Suppressor macrophage (primary cell): ENCODE measurements at places on chromosomes 1 and 21.
A peak's percentile ranks its signal among the peaks of the same experiment; 100 is the strongest.

DNA sequence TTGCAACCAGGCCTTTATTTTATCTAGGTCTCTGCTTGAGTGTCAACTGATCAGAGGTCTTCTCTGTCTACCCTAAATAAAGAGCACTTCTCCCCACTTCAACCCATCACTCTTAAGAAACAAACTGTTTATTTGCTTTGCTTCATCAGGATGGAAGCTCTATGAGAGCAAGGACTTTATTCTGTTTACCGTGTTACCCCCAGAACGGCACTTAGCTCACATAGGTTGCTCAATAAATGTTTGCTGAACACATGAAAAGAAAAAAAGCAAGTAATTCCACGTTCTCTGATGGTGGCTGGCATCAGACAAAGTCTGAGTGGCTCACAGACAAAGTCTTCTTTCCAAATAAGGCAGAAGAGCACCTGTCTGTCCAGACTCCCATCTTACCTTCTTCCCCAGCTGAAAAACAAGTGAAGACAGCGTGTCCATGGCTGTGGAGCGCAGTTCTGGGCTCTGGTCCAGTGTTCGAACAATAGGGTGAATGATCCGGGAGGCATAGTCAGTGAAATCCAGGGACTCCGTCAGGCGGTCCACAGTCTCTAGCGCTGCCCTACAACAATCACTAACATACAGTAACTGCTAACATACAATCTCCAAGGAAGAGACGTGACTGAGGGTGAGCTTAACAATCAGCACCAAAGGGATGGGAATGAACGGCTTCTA lies 22.9 kb downstream of the ANGPTL7 start:
- no peak for DNase-seq

GRCh38 chr1:242147096-242147976 lies 148.4 kb upstream of the MAP1LC3C start:
- DNase-seq = peak; percentile 31

- DNase-seq = no peak
Observed at GRCh38 chr1:7591565-7591964, 179.5 kb upstream of the VAMP3 start.

- DNase-seq = peak; percentile 49
Observed at GRCh38 chr1:248924696-248925532, 18.9 kb downstream of the PGBD2 start.

DNA sequence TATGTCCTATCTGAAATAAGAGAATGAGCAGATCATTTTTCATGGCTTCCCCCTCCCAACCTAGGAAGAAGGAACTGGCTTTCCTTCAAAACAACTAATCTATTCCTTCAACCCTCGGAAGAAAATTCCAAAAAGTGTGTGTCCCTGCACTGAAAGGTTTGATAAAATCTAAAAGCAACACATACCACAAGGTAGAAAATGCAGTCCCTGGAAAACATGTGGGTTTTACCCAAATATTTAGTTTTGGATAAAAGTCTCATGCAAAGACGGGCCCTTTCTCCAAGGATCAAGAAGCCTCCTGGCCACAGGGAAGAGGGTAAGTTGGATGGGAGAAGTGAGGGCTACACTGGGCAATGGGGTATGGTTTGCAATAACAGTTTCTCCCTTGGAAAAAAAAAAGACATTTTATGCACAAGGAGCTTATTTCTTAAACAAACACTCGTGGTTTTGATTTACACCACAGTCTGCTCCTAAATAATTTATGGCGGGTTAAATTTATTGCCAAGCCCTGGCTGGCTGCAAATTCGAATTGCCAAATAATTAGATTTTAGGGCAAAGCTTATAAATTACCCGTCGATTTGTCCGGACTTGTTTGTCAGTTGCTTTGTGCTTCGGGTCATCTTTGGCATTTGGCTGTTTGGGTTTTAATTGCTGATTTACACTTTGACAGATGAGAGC lies 28.9 kb downstream of the ERI3 start:
- DNase-seq = no peak

GRCh38 chr1:210978316-210978973 lies 155.5 kb downstream of the KCNH1 start:
- DNase-seq = no peak

DNA sequence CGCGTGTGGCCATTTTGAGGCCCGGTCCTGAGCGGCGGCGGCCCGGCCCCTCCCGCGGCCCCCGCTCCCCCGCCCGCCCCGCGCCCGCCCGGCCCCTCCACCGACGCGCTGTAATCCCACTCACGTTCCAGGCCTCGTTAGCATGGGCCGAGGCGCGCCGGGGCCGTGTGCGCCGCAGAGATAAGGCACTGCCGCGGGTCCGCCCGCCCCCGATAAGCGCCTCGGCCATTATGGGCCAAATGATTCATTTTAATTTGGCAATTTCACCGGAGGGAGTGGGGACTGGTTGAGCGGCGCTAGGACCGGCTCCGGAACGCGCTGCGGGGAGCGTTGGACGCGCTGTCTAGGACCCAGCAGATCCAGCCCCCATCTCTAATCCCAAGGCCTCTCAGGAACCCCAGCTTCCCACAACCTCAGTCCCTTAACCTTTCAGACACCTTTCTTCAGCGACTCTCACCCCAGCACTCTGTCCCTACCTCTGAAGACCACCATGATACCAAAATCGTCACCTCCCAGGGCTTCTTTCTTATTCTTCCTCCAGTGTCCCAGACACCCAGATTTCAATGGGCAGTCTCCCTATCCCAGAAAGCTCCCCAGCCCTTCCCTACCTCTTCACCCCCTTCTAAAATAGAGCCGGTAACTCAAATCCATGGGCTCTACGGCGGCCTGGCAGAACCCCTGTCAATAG lies at the start of gene TAL1:
TAL1 (minus strand) TSS at position 39 of the 688 bp plus-strand sequence. CDS start 6,337 bp downstream, outside the sequence.
- peak; percentile 26 for DNase-seq

GRCh38 chr1:93907718-93908117 lies 1.5 kb downstream of the GCLM start:
- DNase-seq = no peak

- DNase-seq = no peak
Observed at GRCh38 chr1:112454316-112454715, 54.4 kb upstream of the WNT2B start.

GRCh38 chr1:17633654-17634053 lies 94.2 kb downstream of the ARHGEF10L start:
- DNase-seq = no peak

- DNase-seq = peak; percentile 38
Observed at GRCh38 chr21:39348040-39348354, 891 bp downstream of the HMGN1 start.

DNA sequence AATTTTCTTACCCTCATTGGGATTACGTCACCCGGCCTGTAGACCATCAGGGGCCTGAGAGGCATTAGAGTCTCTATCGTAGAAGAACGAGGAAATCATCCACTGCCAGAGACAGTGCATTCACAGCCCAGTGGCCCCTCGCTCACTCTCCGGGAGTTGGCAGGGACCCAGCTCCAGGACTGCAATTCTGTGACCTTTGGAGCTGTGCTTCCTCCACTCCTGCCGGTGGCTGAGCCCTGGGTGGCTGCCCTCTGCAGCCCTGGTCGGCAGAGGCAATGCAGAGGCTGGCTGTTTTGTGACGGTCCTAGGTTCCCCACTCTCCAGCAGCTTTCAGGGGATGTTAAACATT lies 12.7 kb downstream of the SLC37A1 start:
- no peak for DNase-seq

GRCh38 chr21:41759926-41760325 lies 6.9 kb downstream of the RIPK4 start:
- no peak for DNase-seq

DNA sequence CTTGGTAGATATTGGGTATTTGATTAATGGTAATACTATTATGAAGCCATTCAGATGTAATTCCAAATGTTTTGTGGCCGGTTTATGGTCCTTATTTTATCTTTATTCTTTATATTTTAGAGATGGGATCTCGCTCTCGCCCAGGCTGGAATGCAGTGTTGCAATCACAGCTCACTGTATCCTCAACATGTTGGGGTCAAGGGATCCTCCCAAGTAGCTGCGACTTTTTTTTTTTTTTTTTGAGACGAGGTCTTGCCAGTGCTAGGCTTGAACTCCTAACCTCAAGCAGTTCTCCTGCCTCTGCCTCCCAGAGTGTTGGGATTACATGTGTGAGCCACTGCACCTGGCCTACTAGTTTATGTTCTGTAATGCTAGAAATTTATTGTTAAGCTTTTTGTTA lies 4.7 kb downstream of the DDI2 start:
- DNase-seq = no peak

DNA sequence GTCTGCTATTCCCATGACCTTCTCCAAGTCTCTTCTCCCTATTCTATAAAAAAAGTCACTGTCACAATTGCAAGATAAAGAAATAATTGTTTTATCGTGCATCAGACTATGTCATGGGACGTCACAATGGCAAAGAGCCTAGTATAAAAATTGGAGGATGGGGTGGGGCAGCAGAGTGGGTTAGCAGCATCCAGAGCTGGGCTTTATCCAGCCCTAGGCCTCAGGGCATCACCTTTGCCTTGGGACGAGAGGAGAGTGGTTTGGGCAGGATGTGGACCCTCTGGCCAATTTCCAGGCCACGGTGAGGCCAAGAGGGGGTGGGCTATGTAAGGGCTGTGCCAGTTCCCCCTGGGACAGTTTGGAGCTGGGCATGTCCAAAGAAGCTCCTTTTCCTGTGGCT lies 25.7 kb downstream of the WNT4 start:
- DNase-seq = no peak

DNA sequence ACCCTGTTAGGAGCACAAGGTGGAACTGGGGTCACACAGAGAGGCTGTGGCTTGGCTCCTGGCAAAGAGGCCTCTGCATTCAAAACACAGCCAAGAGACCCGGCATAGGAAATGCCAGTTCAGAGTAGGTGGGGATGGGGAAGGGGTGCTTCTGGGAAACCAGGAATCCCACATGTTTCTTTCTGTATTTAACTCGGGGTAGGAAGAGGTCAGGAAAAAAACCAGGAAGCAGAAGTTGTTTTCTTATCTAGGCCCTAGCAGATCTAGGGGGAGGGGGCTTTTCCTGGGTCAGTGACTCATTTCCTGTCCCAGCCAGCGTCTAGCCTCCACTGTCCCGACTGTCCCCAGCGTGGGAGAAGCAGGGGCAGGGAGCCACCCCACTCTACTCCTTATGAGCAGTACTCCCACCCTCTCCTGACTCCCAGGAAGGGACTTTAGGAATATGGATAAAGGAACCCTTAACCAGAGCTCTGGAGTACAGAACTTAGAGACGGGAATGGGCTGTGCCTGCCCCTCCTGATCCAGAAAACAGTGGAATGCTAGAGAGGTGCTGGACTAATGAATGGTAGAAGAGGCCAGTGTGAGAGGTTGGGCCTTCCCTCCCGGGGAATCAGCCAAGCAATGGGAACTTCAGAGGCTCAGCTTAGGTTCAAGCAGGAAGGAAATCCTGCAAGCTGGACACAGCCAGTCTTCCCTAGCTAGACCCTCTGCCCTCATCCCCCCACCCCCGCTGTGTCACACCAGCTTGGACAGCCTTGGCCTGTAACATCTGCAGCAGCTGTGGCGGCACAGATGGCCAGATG lies 5.7 kb downstream of the FHL3 start:
- peak; percentile 73 for DNase-seq

DNA sequence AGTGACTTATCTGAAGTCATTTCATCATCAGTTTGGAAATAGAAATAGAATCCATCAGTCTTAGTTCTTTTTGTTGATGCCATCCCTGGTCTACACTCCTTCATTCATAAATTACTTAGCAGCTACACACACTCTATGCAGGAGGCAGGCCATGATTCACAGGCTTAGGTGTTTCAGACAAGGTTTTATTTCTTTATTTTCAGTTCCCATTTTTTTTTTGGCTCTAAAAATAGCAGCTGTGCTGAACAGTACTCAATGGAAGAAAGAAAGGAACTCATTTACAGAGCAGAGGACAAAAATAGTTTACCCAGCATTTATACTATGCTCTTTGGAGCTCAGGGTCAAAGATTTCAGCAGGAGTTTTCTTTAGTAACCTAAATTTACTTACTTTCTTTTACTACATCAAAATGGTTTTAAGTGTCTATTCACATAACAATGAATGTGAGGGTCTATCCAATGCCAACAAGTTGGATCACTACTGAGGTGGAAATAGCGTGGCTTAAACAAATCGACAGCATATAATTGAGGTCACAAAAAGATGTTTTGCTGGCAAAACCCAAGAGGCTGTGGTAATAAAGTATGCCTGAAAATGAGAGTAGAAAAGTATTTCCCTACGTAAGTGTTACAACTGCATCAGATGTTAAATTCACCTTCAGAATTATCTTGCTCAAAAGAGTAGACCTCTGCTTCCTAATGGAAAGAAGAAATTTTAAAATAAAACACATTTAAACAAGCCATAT lies 7.7 kb downstream of the KRTAP19-8 start:
- DNase-seq = no peak

- no peak for DNase-seq
Observed at GRCh38 chr21:35510294-35510693, 461.2 kb upstream of the RUNX1 start.

DNA sequence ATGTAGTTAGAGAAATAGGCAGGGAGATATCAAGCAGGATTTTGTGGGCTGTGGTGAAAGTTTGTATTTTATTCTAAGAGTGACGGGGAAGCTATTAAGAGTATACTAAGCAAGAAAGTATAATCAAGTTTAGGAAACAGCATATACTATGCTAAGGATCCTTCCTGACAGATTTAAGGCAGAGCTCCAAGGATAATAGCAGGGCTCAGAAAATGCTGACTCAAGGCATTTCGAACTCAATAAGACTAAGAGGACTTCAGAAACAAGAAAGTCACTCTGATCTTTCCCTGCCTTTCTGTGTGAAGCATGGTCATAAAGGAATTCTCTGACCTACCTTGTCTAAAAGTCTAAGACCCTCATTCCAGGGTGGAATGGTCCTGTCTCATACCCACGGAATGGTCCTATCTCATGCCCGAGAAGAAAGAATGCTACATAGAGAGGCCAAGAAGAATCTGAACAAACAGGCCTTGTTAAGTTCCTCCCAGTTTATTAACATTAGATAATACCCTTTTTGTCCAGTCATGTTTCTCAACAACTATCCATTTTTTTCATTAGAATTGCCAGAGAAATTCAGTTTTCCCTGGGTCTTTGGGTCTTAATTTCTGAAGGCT lies 59.1 kb downstream of the HFM1 start:
- DNase-seq = no peak

- no peak for DNase-seq
Observed at GRCh38 chr1:113987259-113987658, 8.0 kb downstream of the OLFML3 start.

DNA sequence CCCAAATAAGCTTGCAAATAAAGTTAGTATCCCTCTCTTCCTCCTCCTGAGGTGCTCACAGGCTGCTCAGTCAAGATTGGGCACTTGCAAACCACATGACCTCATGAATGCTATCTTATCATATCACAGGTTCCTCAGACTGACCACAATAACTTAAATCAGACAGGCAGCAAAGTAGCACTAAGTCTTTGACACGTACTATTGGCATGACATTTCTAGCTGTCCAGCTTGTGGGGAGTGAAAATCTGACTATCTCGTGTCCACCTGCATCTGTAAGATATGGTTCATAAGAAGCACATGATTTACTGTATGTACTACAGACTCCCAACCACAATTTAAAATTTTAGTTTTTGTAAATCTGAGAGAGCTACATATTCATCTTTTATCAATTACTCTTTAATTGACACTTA lies 58.0 kb upstream of the GFI1 start:
- no peak for DNase-seq

- no peak for DNase-seq
Observed at GRCh38 chr1:185907246-185907645, 173.1 kb downstream of the HMCN1 start.

GRCh38 chr21:35119501-35120047 lies 70.5 kb upstream of the RUNX1 start:
- no peak for DNase-seq

- DNase-seq = no peak
Observed at GRCh38 chr1:19472174-19472573, 13.2 kb downstream of the CAPZB start.
